GM04503 (cell line): ENCODE measurements at places on chromosomes 11 and 22.

GRCh38 chr11:111443032-111443431, 64.0 kb upstream of the POU2AF1 start:
- no peak for DNase-seq

GRCh38 chr11:130096823-130097222, 27.1 kb downstream of the APLP2 start:
- no peak for DNase-seq

DNA sequence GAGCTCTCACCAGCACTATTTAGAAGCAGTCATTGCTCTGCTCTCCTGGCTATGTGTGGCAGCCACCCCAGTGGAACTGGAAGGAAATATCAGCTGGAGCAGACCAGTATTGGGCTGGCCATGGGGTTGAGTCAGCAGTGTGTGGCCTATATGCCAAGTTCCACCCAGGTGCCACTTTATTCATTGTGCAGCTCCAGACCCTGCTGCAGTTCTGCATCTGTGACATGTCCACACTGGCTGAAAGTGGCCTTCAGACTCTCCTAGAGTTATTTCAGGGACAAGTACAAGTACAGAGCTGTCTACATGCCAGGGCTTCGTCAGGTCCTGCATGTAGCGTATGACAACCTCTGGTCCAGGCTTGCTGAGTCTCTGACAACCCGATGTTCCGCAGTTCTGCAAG, 55.2 kb downstream of the CABIN1 start:
- no peak for DNase-seq

DNA sequence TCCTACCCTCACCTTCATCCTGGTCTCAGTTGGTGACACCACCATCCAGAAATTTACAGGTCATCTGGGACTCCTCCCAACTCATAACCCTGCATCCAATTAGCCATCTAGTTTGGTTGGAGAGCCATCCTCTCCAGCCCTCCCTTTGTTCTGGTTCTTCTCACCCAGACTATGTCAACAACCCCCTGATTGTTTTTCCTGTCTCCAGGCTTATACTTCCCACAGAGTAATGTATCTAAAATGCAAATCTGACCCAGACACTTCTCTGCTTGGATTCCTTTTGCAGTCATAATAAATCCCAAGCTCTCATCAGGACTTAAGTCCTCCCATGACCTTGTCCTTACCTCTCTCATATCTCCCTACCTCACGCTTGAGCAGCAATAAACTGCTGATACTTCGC, 3.0 kb downstream of the TTC12 start:
- DNase-seq = no peak

DNA sequence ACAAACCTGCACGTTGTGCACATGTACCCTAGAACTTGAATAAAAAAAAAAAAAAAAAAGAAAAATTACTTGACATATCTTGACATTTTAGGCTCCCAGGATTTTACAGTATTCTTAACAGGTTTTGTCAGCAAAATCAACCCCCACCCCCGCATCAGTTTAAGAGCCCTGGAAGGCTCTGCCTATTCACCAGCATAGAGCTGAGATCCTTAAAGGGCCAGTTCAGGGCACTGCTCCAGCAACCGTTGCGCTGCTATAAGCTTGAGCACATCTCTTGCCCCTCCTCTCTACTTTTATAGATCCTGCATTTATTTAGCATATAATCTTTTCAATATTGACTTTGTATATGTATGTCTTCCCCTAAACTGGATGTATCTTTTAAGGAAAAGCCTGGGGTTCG, 697 bp upstream of the PAFAH1B2 start:
- DNase-seq = no peak

DNA sequence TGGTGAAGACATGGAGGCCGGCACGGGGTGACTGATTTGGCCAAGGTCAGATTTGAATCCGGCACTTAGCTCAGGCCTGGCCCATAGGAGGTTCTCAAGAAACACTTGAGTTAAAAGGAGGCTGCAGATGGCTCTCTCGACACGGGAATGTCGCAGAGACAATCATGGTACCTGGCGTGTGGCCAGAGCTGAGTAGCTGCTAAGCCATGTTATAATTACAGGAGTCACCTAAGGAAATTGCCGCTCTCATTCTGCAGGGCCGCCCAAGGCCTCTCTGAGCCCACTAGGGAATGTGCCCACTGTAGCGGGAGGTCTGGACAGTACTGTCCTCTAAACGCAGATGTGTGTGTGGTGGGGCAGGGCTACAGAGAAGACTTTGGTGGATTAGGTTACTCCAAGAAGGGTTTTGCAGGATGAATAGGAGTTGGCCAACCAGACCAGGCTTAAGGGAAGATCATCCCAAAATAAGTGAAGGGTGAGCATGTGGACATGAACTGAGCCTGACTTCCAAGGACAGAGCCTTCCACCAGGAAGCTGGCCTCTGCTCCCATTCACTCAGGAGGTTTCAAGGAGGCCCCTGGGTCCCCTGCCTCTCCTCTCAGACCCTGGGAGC, 19.3 kb upstream of the PRR5 start:
- DNase-seq = no peak

- DNase-seq = no peak
Observed at GRCh38 chr22:47619631-47620030, 857.2 kb downstream of the TBC1D22A start.

DNA sequence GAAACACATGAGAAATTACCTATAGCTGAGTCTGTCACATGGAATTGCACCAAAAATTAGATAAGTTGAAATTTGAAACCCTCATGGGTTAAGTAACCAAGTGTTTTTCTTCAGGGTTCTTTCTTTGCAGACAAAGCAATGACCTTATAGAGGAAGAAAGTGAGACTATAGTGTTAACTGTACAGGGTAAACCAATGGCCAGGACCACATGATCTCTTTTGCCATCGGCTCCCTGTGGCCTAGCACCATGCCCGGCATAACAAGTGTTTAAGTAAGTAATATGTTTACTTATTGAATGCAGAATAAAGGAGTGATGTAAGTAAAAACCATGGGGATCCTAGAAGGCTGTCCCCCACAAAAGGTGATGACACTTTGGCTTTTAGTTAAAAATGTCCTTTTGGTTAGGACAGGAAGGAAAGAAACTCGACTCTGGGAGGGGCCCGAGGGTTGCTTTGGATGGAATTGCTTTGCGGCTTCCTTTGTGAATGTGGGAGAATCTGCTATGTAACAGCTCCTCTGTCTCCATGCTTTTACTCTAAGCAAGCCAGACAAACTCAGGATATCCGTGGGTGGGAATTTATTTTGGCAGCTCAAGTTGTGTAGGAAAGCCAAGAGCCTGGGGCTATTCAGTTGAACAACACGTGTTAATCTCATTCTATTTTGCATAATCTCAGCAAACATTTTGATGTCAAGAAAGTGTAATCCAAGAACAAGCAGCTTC, 454.7 kb downstream of the INSC start:
- no peak for DNase-seq

GRCh38 chr11:11842421-11843008, 743 bp downstream of the USP47 start:
- DNase-seq = no peak

DNA sequence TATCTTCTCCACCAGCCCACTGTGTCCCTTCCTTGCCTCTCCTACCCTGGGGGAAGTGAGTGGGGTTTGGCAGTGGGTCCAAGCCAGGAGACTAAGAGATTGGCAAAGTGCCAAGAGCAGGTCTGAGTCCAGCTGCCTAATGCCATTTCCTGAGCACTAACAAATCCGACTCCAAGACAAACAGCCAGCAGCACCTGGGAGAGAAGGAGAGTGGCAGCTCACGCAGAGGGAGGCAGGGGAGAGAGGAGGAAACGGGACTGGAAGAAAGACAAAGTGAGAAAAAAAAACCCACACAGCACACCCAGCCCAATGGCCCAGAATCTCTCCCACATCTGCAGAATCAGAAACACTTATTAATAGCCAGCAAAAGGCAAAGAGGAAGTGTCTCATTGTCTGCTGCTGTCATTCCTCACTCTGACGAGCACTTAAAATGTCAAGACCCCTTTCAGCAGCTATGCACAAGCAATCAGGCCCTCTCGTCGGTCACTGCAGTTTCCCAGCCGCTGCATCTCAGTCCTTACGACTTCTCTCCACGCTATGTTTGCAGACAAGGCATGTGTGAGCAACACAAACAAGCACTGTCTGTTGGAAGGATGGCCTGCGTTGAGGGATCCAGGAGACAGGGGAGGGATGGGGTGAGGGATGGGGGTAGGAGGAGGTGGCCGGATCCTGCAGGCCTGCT, 558.4 kb upstream of the CADM1 start:
- no peak for DNase-seq

GRCh38 chr22:50151571-50152537, 18.7 kb upstream of the PANX2 start:
- no peak for DNase-seq

DNA sequence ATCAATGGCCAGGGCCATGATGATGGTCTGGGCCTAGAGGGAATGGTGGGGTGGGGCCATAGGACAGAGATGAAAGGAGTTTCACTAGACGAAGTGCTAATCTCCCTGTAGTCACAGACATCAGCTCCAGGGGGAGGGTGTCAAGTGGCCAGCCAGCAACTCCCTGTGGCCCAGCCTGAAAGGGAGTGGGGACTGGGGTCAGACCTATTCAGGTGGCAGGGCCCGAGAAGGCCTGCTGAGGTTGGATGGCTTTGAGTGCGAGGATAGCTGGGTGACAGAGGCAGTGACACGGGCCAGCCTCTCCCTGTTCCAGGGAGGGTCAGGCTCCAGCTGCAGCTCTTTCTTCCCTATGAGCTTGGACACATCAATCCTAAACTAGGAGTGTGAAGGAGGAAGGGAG, 11.0 kb downstream of the TOB2 start:
- no peak for DNase-seq

GRCh38 chr11:17714356-17714854, 5.0 kb upstream of the MYOD1 start:
- DNase-seq = no peak

DNA sequence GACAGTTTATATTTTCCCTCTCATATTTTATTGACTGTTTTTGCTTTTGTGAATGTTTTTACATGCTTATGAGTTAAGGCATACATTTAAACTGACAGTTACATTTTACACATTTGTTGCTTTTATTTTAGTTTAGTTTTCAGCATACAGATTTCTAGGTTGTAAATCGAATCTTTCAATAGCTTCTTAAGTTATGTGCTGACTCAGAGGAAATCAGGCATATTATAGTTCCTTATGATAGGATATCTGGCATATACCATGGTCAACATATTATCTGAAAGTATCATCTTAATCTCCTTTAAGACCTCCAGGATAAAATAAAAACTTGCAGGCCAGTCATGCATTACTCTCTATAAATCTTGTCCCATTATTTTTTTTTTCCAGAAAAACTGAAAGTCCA, 916.6 kb downstream of the LRRC4C start:
- DNase-seq = no peak
